Muscle of leg (tissue), 16 donors: ENCODE measurements at places on chromosomes 4 and X.

- H3K4me1 ChIP-seq: peaks cover 10% of the 10 kb centered on the region
- peak overlapping the region; percentile 60 for H3K27ac ChIP-seq
- no peaks in the 10 kb centered on the region for H3K27me3 ChIP-seq
- no peak overlapping the region for H3K4me3 ChIP-seq
- DNase-seq: peak; percentile 80
- H3K36me3 ChIP-seq: no peaks in the 10 kb centered on the region
Observed at GRCh38 chr4:110503270-110504083, 27.5 kb downstream of the ENPEP start.

GRCh38 chr4:125501568-125501967 lies 186.8 kb downstream of the FAT4 start:
- no peak overlapping the region for H3K4me3 ChIP-seq
- no peaks in the 10 kb centered on the region for H3K4me1 ChIP-seq
- no peaks in the 10 kb centered on the region for H3K36me3 ChIP-seq
- no peak for DNase-seq
- no peak overlapping the region for H3K27ac ChIP-seq

- no peak for DNase-seq
- no peak overlapping the region for H3K27ac ChIP-seq
- H3K36me3 ChIP-seq: no peaks in the 10 kb centered on the region
- H3K4me3 ChIP-seq: no peak overlapping the region
- H3K4me1 ChIP-seq: no peaks in the 10 kb centered on the region
- no peaks in the 10 kb centered on the region for H3K27me3 ChIP-seq
Observed at GRCh38 chr4:125511715-125512114, 197.0 kb downstream of the FAT4 start.

- peak overlapping the region; percentile 89 for H3K4me3 ChIP-seq
- peak overlapping the region; percentile 96 for H3K27ac ChIP-seq
- H3K36me3 ChIP-seq: no peaks in the 10 kb centered on the region
- peaks cover 9% of the 10 kb centered on the region for H3K27me3 ChIP-seq
- peaks cover 18% of the 10 kb centered on the region for H3K4me1 ChIP-seq
- peak; percentile 57 for DNase-seq
Observed at GRCh38 chr4:183097231-183098018, 1.6 kb upstream of the WWC2 start.

GRCh38 chr4:68732653-68733466 lies 62.4 kb upstream of the UGT2B15 start:
- no peaks in the 10 kb centered on the region for H3K27me3 ChIP-seq
- no peaks in the 10 kb centered on the region for H3K4me1 ChIP-seq
- H3K36me3 ChIP-seq: no peaks in the 10 kb centered on the region
- no peak overlapping the region for H3K4me3 ChIP-seq

- no peaks in the 10 kb centered on the region for H3K27me3 ChIP-seq
- DNase-seq: no peak
- peaks cover 20% of the 10 kb centered on the region for H3K4me1 ChIP-seq
- H3K27ac ChIP-seq: no peak overlapping the region
Observed at GRCh38 chr4:103303011-103303410, 104.9 kb upstream of the CENPE start.

GRCh38 chr4:32226204-32226603 lies 1506.0 kb downstream of the PCDH7 start:
- H3K4me3 ChIP-seq: no peak overlapping the region
- no peaks in the 10 kb centered on the region for H3K4me1 ChIP-seq
- DNase-seq: no peak
- H3K36me3 ChIP-seq: no peaks in the 10 kb centered on the region

DNA sequence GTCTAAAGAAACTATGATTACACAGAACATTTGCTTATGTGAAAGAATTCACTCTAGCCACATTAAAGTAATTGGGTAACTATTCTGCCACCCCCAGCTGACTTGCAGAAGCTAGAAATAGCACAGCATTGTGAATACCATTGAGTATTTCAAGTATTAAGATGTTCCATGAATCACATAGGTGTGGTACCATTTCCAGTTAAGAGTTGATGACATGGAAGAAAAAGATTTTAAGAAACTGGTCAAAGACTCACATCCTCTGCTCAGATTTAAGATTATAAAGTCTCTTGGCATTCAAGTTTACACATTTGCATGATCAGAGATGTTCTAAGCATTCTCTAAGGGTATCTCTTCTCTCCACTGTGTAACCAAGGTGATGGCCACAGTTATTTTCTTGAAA lies 287.5 kb downstream of the CAMK2D start:
- H3K4me1 ChIP-seq: no peaks in the 10 kb centered on the region
- H3K4me3 ChIP-seq: no peak overlapping the region
- H3K27ac ChIP-seq: no peak overlapping the region
- no peaks in the 10 kb centered on the region for H3K27me3 ChIP-seq
- no peak for DNase-seq
- peaks cover 4% of the 10 kb centered on the region for H3K36me3 ChIP-seq

GRCh38 chr4:56086561-56086960 lies 137.8 kb downstream of the CEP135 start:
- no peaks in the 10 kb centered on the region for H3K36me3 ChIP-seq
- peaks cover 5% of the 10 kb centered on the region for H3K4me1 ChIP-seq
- H3K27ac ChIP-seq: no peak overlapping the region
- H3K4me3 ChIP-seq: no peak overlapping the region
- DNase-seq: no peak

GRCh38 chrX:133852837-133853356 lies 132.5 kb downstream of the GPC3 start:
- no peak for DNase-seq
- H3K27me3 ChIP-seq: peaks cover 3% of the 10 kb centered on the region
- no peak overlapping the region for H3K27ac ChIP-seq
- no peaks in the 10 kb centered on the region for H3K4me1 ChIP-seq

DNA sequence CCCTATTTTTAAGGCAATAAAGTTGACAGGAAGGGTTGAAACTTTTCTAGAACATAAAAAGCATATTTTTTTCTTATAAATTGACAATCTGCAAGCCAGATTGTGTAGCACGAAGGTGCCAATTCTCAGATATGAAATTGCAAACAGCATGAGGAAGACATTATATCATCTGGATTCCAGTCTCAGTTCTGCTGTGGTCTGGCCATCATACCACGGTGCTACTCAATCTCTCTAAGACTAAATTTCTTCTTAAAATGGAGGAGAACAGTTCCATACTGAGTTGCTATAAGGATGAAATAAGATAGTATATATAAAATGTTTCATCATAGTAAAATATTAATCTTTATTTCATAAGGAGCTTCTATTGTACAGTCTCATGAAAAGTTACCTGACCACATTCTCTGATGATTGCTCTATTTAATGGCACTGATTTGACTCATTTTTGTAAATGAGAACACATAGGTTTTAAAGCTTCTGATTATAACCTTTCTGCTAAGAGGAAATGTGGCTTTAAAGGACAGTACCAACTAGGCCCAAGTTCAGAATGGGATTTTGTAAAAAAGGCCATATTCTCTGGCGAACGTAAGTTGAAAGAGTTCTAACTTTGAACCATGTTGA lies 127.9 kb downstream of the SHROOM3 start:
- H3K36me3 ChIP-seq: no peaks in the 10 kb centered on the region
- DNase-seq: peak; percentile 52
- peaks cover 23% of the 10 kb centered on the region for H3K4me1 ChIP-seq

GRCh38 chr4:125938541-125938940 lies 623.8 kb downstream of the FAT4 start:
- H3K4me1 ChIP-seq: no peaks in the 10 kb centered on the region
- H3K36me3 ChIP-seq: no peaks in the 10 kb centered on the region
- no peak for DNase-seq
- no peak overlapping the region for H3K4me3 ChIP-seq

DNA sequence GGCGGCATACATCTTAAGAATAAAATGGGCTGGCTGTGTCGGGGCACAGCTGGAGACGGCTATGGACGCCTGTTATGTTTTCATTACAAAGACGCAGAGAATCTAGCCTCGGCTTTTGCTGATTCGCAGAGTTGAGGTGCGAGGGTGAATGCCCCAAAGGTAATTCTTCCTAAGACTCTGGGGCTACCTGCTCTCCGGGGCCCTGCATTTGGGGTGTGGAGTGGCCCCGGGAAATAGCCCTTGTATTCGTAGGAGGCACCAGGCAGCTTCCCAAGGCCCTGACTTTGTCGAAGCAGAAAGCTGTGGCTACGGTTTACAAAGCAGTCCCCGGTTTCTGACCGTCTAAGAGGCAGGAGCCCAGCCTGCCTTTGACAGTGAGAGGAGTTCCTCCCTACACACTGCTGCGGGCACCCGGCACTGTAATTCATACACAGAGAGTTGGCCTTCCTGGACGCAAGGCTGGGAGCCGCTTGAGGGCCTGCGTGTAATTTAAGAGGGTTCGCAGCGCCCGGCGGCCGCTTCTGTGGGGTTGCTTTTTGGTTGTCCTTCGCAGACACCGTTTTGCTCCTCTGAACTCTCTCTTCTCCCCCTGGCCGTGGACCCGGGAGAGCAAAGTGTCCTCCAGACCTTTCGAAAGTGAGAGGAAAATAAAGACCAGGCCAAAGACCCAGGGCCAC lies 1.9 kb downstream of the SHOX start:
- peak; percentile 59 for DNase-seq
- peak overlapping the region; percentile 71 for H3K27ac ChIP-seq
- peak overlapping the region; percentile 50 for H3K4me3 ChIP-seq
- H3K36me3 ChIP-seq: no peaks in the 10 kb centered on the region
- H3K4me1 ChIP-seq: peaks cover 3% of the 10 kb centered on the region

- H3K4me3 ChIP-seq: no peak overlapping the region
- no peak for DNase-seq
- no peaks in the 10 kb centered on the region for H3K4me1 ChIP-seq
- H3K27ac ChIP-seq: no peak overlapping the region
- no peaks in the 10 kb centered on the region for H3K27me3 ChIP-seq
- H3K36me3 ChIP-seq: no peaks in the 10 kb centered on the region
Observed at GRCh38 chr4:186891859-186892486, 168.3 kb upstream of the FAT1 start.

DNA sequence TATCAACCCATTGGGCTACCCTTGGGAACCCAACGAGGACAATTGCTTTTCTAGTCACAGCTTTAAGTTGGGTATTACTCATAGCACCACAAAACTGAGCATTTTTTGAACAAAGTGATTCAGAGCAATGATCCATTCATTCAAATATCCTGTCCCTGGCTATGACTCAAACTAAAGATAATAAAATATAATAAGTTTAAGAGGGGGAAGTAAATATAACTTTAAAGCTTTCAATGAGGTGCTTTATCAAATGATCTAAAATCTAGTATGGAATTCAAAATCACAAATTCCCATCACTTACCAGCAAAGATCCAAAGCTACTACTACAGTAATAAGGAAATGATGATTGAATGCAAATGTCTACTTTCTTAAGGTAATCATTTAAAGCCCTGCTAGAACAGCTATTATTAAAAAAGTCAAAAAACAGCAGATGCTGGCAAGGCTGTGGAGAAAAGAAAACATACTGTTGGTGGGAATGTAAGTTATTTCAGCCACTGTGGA lies 39.8 kb upstream of the S100G start:
- H3K4me1 ChIP-seq: no peaks in the 10 kb centered on the region
- no peak overlapping the region for H3K27ac ChIP-seq
- no peak overlapping the region for H3K4me3 ChIP-seq
- peaks cover 19% of the 10 kb centered on the region for H3K27me3 ChIP-seq
- no peak for DNase-seq

GRCh38 chrX:138082251-138082650 lies 516.3 kb downstream of the ZIC3 start:
- DNase-seq: no peak
- H3K27ac ChIP-seq: no peak overlapping the region
- H3K4me1 ChIP-seq: no peaks in the 10 kb centered on the region
- peaks cover 3% of the 10 kb centered on the region for H3K27me3 ChIP-seq
- no peaks in the 10 kb centered on the region for H3K36me3 ChIP-seq
- H3K4me3 ChIP-seq: no peak overlapping the region

- H3K4me1 ChIP-seq: peaks cover 2% of the 10 kb centered on the region
- H3K36me3 ChIP-seq: no peaks in the 10 kb centered on the region
- H3K27ac ChIP-seq: no peak overlapping the region
- no peaks in the 10 kb centered on the region for H3K27me3 ChIP-seq
Observed at GRCh38 chr4:56743550-56743949, 62.5 kb upstream of the HOPX start.

DNA sequence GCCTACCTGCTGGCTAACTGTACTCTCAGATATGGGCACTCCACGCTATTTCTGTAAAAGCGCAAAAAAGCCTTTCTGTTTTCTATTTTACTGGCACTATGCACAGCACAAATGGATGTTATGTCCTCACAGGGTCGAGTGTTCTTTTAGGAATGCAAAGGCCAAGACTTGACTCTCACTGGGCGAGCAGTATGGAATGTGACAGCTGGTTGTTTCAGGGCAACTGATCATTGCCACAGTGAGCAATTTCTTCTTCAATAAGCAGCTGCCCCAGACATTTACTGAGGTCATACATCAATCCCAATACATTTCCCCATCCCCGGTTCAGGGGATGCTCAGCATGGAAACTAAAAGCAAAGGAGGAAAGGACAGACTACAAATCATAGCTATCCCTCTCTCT lies 58.2 kb downstream of the PDE5A start:
- DNase-seq: peak; percentile 45
- no peak overlapping the region for H3K4me3 ChIP-seq
- H3K27me3 ChIP-seq: no peaks in the 10 kb centered on the region

DNA sequence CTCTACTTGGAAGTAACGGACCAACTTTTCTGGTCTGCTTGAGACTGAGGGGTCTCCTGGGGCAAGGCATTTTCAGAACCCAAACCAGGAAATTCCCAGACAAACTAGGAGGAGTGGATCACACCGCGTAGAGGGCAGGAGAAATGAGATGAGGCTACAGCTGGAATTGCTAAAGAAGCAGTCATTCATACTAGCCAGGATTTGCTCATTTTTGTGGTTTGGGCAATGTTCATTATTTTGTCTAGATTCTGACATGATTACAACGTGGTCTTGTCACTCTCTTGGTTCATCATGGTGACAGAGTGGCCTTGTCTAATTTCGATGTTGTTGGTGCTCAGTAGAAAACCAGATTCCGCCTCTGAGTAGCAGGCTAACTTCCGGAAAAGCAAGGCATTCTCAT lies 63.2 kb downstream of the BANK1 start:
- no peak overlapping the region for H3K4me3 ChIP-seq
- no peak for DNase-seq
- no peak overlapping the region for H3K27ac ChIP-seq
- H3K36me3 ChIP-seq: no peaks in the 10 kb centered on the region

- H3K27me3 ChIP-seq: no peaks in the 10 kb centered on the region
- H3K36me3 ChIP-seq: no peaks in the 10 kb centered on the region
- no peaks in the 10 kb centered on the region for H3K4me1 ChIP-seq
- H3K27ac ChIP-seq: no peak overlapping the region
- no peak for DNase-seq
Observed at GRCh38 chrX:155143959-155144548, 72.2 kb upstream of the VBP1 start.

DNA sequence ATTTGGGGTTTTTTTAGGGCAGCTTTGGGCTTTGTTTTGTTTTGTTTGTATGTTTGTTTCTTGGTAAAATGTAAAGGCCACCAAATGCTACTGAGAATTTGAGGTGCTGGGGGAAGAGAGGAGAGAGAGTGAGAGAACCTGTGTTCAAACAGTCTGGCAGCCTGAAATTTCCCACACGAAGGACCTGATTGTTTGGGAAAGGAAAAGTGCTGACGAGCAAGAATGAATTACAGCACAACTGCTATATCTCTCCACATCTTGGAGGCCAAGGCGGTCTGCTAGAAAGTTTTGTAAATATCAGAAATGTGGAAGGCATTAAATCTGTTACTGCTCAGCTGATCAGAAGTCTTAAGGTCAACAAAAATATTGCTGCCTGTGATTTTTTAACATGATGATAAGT lies 170.5 kb downstream of the PALLD start:
- H3K4me1 ChIP-seq: peaks cover 2% of the 10 kb centered on the region
- H3K27ac ChIP-seq: peak overlapping the region; percentile 52
- H3K27me3 ChIP-seq: no peaks in the 10 kb centered on the region
- peak; percentile 84 for DNase-seq
- H3K36me3 ChIP-seq: no peaks in the 10 kb centered on the region

- H3K36me3 ChIP-seq: no peaks in the 10 kb centered on the region
- no peaks in the 10 kb centered on the region for H3K27me3 ChIP-seq
- peak overlapping the region; percentile 76 for H3K27ac ChIP-seq
- peak; percentile 97 for DNase-seq
- no peak overlapping the region for H3K4me3 ChIP-seq
Observed at GRCh38 chr4:106569146-106570031, 200.8 kb upstream of the GIMD1 start.
